ENCODE measurements at places on chromosomes 7 and 10.

- DNase-seq, result no peak
Observed at GRCh38 chr7:17195576-17195975, 102.9 kb upstream of the AHR start.

GRCh38 chr7:125602441-125602840 is 672.8 kb upstream of the POT1 start:
- DNase-seq, result no peak

DNA sequence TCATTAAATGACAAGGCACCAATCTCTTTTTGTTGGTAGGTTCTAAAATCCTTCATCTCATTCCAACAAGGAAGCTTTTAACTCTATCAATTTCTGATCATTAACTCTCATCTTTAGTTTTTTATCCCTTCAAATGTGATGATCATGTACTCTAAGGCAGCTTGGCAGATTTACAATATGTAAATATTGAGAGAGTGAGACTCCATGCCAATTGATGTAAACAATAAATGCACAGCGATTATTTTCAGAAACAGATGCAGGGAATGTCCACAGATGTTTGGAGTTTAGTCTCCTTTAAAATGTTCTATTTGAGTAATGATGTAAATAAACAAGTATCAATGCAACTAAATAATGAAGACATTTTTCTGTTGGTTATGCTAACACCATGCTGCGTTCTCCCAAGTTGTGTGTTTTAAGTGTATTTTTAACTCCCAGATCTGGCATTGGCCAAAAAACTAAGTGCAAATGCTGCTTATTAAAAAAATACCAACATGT is 213.8 kb downstream of the AHR start:
- DNase-seq, result no peak

DNA sequence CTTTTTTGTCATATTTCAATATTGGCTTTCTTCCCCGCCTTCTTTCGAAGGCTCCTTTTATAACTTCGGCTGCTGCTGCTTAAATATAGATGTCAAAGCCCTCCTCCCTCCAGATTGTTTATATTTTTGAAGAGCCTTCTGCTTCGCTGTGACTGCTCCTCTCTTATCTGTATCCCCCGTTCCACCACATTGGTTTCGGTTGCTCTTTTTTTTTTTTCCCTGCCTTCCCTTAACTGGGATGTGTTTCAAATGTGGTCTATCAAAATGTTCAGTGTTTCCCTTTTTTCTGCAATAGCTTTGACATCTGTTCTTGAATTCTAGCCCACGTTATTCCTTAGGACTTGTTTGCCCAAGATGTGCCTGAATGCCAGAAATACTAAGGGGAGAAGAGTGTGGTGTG is 96.4 kb downstream of the CUX1 start:
- no peak for DNase-seq

GRCh38 chr7:104982308-104983075 is 31.5 kb upstream of the KMT2E start:
- DNase-seq, result no peak

All from AG20443 (cell line).